ENCODE measurements at places on chromosomes 16 and 17.

DNA sequence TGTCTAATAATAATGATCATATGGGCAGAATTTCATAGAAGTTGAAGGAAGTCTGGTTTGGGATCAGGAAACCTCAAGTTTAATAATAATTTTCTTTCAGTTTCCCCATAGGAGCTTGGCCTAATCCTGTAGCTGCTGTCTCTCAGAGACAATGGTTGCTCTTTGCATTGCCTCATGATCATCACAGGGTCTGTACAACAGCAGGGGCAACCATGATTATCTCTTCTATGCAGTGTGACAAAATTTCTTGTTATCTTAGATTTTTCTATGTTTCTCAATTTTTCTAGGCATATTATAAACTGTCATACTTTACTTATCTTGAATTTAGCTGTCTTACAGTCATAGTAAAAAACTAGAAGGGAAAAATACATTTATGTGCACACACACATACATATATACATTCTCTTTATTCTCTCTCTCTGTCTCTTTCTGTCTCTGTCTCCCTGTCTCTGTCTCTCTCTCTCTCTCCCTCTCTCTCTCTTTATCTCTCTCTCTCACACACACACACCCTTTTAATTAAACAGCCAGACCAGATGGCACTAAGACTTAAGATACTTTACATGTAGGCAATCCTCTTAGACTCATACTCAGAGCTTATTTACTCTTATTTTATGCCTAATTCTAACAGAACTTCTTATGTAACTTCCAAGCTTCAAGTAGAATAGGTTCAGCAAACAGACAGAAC lies 30.5 kb downstream of the SMIM36 start:
- no peak for DNase-seq

DNA sequence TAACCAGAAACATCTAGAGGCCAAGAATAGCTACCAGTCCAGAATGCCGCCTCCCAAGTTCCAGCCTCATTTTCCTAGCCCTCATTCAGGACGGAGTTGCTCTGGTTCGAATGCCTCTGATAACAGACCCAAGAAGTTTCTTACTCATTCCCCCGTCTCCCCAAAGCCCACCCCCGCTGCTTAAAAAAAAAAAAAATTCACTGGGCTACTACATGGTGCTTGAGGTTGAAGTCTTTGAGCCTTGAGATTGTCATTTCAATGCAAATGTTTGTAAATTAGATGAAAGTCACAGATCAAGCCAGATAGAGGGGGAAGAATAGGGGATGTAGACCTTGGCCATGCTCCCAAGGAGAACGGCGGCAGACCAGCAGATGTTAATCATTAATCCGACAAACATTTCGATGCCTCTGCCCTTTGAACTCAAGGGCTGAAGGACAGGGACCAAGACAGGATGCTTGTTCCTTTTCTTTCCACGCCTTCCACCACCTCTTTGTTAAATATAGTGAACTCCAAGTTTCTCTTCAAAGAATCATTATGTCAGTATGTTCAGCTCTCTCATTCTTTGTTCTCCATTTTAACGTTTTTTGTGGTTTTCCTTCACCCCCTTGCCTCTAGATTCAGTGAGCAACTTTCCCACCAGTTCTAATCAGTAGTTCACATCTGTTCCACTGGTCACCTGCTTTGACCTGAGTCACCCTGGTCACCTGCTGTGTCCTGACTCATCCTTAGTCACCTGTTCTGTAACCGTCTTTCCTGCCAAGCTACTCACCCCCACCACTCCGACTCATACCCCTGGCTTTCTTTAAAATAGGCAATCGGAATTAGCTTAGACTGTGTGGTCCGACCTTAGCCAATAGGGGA lies 190.3 kb downstream of the CPPED1 start:
- DNase-seq: no peak

- DNase-seq: no peak
Observed at GRCh38 chr17:81063106-81064093, 28.4 kb downstream of the BAIAP2 start.

DNA sequence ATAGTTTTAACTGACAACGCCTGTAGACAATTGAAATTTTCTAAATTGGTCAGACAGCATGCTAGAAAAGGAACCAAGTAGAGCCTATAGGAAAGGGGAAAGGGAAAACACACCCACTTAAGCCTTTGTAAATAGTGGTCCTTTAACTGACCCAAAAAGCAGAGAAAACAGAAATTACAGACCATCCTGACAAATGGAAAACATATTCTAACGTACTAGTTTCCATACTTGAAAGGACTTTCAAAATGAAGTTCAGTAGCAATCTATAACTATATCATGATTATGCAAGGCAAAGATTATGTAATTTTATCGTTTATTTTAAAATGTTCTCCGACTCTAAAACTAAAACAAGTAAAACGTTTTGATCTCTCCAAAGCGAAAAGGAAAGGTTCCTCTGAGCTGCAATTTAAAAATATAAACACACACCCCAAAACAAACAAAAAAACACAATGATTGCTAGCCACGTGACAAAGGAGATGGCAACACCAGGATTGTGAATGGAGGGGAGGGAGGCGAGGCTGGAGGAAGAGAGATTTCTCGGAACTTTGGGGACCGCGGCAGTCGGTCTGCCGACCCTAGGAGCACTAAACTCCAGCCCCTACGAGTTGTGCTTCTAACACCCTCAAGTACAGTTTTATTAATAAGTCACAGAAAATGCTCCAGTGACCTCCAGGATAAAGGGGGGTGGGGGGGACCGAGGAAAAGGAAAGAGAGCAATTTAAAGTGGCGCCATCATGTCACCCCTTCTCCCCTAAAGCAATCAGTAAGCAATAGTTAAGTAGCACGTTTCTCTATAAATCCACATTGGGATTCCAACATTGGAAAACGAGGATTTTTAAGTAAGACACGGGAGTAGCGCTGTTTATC lies 1.7 kb downstream of the KANSL1 start:
- peak; percentile 48 for DNase-seq

GRCh38 chr17:885971-886571 lies 93.5 kb downstream of the NXN start:
- no peak for DNase-seq

DNA sequence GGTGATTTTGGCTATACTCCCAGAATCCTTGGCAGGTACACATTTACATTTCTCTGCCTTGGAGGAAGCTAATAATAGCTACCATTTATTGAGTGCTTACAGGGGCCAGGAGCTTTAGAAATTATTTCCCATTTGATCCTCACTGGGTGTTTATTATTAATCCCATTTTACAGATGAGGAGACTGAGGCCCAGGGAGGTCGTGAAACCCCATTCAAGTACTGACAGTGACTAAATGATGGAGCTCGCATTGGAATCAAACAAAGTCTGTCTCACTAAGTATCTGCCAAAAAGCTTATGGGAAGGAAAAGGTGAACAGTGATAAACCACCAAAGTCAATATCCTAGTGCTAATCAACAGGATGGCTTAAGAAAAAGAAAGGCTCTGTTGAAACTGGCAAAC lies 33.3 kb upstream of the XYLT1 start:
- DNase-seq: no peak

- no peak for DNase-seq
Observed at GRCh38 chr16:12211870-12212690, 235.5 kb downstream of the SNX29 start.

Data from CD14-positive monocyte (primary cell).